Left ventricle myocardium superior (tissue), 1 donor: ENCODE measurements at places on chromosomes 13 and 19.

DNA sequence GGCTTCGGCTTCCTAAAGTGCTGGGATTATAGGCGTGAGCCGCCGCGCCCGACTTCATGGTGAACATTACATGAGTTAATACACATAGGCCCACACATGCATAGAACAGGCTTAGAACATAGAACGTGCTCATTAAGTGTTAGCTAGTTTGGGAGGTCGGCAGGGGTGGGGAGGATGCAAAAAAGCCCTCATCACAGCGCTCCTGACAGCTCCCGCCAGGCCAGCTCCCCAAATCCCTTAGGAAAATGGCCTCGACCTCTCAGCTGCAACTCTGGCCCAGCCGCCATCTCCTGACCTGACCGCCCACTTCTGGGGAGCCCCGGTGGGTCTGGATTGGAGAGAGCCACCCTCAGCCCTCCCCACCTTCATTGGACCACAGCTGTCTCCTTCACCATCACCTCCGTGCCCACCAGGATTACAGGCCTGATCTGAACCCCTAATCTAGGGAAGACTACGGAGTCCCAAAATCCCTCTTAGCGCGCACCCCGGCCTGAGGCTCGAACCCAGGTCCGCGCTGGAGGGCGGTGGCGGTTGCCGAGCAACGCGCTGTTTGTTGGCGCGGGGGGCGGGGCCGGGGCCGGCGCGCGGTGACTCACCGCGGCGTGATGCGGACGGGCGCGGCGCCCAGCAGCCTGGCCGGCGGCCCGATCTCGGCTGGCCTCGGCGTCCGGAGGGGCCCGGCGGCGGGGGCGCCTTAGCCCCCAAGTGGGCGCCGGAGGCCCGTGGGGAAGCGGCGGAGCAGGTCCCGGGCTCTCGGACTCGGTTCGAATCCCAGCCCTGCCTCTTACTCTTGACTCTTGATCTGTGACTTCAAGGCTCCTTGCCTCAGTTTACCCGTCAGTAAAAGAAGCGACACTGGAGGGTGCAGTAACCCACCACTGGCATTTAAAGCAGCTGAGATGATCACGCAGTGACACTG lies 26.7 kb upstream of the NANOS3 start:
- DNase-seq = peak; percentile 94

GRCh38 chr13:111904701-111905608 lies 162.0 kb upstream of the SOX1 start:
- no peak for DNase-seq

GRCh38 chr13:98512774-98513665 lies 63.9 kb downstream of the STK24 start:
- no peak for DNase-seq

GRCh38 chr19:50506700-50507099 lies 4.3 kb downstream of the JOSD2 start:
- peak; percentile 18 for DNase-seq

DNA sequence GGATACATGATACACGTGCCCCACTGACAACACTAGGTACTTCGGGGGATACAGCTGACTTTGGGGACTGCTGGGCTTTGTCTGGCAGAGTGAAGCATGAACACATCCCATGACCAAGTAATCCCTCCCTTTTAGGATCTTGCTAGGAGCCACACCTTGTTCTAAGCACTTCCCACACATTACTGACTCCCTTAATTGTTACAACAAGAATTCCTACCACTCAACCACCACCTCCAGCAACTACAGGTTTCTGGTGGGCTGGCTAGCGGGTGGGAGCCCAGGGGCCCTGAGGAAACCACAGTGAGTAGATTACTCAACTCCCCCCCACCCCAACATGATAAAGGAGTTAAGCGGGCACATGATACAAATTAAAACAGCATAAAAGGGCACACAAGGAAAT lies 7.2 kb upstream of the SLC35E1 start:
- DNase-seq = no peak

GRCh38 chr19:658916-659839 lies 3.8 kb downstream of the RNF126 start:
- peak; percentile 79 for DNase-seq

DNA sequence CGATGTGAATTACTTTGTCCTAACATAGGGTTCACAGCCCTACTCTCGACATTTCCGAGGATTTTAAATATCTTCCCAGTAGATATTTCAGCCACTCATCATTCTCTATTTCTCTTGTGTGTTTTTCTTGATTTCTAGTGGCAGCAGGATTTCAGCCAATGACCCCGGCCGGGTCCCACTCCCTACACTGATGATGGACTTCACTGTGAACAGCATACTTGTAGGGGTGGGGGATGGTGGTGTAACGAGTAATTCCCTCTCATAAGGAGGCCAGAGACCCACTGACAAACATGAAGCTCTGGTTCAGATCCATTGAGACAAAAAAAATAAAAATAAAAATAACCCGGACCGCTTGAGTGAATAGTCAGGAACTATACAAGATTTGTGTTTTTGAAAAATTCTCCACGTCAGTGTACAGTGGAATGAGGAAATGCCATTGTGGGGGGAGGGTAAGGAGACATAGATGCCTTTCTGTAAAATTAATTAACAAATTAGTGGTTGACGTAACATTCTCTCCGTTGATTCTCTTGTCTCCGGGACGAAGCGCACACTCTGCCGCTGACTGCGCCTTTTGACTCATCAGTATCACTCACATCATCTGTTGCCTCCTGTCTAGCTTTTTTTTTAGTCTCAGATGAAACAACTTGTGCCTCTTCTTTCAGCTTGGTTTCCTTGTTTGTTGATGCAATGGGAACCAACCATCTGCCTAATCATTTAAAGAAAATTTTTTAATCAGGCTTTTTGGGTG lies 48.8 kb upstream of the IRS2 start:
- DNase-seq = no peak

- no peak for DNase-seq
Observed at GRCh38 chr19:30631033-30631370, 258.8 kb downstream of the ZNF536 start.

- no peak for DNase-seq
Observed at GRCh38 chr13:103308667-103309066, 242.4 kb upstream of the SLC10A2 start.

DNA sequence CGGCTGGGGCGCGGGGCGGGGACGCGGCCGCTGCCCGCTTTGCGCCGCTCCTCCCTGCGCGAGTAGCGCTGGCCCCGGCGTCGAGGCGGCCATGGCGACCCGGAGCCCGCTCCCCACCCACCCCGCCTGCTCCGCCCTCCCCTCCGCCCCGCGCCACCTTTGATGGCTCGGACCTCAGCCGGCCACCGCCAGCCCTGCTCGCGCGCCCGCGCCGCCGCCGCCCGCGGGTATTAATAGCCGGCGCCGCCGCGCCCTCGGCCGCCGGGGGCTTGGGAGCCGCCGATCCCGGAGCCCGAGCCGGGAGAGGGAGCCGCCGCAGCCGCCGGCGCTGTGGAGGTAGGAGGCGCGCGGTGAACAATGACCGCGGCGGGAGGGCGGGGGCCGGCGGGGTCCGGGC lies 261 bp downstream of the FARP1 start:
- DNase-seq = peak; percentile 80

DNA sequence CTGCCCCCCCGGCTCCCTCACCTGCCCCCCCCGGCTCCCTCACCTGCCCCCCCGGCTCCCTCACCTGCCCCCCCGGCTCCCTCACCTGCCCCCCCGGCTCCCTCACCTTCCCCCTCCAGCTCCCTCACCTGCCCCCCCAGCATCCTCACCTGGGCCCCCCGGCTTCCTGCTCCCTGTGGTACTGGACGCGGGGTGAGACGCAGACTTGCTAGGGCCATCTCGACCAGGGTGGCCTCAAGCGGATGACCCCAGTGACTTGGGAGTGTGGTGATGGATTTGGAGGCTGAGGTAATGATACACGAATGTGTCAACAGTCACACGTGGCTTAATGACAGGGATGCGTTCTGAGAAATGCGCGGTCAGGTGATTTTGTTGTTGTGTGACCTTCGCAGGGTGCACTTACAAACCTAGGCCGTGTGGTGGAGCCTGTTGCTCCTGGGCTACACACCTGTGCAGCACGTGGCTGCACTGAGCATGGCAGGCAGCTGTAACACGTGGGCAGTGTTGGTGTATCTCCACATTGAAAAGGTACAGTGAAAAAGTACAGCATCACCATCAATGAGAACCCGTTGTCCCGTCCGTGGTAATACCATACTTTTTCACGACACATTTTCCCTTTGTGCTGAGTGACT lies 197.8 kb downstream of the TEX29 start:
- DNase-seq = no peak

GRCh38 chr13:98370806-98371515 lies 193.9 kb upstream of the RNF113B start:
- DNase-seq = peak; percentile 73
